Inflammatory macrophage treated with lipopolysaccharide for 1 hour (primary cell): ENCODE measurements at places on chromosomes 4 and X.

DNA sequence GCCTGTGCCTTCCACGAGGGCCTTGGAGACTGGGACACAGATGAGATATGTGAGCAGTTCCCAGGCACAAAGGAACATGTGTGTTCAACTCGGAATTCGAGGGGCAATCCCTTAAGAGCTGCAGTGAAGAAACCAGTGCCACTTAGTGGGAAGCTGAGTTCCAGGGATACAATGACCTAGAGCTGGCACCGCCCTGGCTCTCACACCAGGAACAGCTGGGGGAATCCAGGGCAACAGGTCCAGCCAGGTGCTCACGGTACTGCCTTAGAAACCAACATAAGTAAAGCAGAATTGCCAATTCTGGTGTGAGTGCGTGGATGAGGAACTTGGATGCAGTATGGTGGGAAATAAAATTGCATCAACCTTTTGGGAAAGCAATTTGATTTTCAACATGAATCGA is 122.9 kb downstream of the AFAP1 start:
- DNase-seq = no peak

GRCh38 chrX:15769300-15769954 is 20.9 kb upstream of the ZRSR2 start:
- DNase-seq = no peak

DNA sequence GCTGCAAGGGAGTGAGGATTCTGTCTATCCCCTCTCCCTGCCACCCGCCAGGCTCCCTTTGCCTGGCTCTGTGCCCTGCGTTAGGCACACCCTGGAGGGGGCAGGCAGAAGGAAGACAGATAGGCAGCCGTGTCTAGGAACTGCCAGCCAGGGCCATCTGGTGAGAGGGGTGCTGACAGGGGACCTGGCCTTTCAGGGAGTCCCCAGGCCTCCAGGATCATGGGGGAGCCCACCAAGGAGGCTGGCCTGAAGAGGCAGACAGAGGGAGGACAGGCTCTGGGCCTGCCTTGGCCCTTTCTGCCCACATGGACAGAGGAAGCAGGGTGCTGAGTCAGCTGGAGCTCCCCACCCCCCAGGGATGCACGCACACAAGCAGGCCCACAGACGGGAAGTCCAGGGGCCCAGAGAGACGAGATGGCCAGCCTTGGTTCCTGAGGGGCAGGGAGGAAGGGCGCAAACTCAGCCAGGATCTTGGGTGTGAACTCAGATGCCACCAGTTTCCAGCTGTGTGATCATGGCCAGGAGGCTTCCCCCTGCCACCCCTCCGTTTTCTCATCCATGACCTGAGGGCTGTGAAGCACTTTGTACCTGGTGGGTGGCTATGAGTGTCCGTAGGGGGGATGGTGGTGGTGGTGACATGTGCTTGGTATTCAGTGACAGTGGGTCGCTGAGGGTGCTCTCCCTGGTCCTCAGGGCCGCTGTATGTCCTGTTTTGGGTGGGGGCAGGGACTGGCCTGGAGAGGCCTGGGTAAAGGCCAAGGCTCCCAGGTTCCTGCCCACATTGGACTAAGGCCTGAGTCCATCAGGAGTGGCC is 1.8 kb downstream of the SH3BP2 start:
- peak; percentile 77 for DNase-seq

DNA sequence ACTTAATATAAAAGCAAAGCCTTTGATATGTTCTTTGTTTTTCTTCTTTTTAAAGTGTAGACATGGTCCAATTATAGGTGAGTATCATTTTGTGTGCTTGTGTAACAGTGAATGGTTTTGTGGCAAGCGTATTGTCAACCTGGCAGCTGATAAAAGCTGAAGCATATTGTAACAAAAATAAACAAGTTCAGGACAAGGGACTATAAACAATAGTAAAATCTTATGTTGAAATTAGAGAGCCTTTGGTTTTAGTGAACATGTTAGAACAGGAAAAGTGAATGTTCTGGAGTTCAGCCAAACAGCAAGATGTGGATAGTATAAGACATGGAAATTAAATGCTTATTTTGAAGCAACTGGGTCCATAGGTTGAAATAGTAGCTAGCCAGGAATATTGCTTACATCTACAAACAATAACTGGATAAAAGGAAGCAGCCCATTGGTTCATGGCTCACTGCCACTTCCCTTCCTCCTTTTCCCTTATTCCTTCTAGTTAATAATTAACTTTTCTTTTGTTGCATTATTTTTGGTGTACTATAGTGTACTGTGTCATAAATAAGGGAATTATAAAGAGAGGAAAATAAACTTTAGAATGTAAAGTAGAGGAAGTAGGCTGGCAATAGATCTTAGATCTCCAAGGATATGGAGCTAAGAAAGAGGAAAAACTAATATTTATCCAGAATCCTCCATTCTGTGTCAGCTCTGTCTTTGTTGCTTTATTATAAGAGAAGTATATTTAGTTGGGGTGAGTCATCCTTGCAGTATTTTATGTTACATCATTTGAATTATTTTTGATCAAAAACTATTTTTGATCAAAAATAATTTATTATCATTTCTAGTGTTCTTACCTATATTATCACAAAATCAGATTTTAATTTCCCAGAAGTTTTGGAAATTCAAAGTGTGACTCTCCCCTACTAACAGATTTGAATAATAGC is 65.6 kb downstream of the MRPL1 start:
- DNase-seq = no peak
